Sigmoid colon (tissue), 7 donors: ENCODE measurements at places on chromosomes 13 and 19.

- peak; percentile 88 for DNase-seq
Observed at GRCh38 chr19:1028062-1028926, 1.9 kb downstream of the CNN2 start.

DNA sequence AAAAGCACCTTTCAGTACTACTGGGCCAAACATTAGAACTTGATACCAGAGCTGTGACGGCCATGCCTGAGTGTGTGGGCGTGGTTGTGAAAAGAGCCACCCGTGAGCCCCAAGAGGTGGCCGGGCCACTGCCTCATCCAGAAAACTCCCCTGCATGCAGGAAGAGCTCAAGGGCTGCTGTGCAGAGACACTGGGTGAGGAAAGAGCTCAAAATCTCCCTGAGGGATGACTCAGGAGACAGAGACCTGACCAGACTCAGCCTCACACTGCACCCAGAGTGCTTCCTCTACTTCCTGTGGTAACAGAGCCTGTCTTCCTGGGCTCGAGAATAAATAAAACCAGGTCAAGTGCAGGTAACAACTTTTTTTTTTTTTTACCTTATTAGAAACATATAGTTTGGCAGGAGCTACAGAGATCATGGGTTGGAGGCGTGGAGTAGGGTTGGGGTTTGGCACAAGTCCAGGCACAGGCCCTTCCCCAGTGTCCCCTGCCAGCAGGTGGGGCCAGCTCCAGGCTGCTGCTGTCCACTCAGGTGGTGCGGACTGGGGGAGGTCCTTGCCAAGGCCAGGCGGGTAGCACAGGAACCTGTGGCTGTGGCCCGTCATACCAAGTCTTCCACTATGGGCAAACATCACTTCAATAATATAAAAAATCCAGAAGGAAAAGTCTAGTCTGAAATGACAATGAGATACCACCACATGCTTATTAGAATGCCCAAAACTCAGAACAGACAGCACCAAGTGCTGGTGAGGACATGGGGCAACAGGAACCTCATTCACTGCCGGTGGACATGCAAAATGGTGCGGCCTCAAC, 25.5 kb downstream of the ELL start:
- DNase-seq = no peak

GRCh38 chr13:112248862-112249592, 127.1 kb upstream of the SPACA7 start:
- no peak for DNase-seq

GRCh38 chr13:24995225-24995804, 100.6 kb upstream of the PABPC3 start:
- peak; percentile 77 for DNase-seq

- no peak for DNase-seq
Observed at GRCh38 chr13:99105160-99105559, 95.5 kb upstream of the UBAC2 start.

DNA sequence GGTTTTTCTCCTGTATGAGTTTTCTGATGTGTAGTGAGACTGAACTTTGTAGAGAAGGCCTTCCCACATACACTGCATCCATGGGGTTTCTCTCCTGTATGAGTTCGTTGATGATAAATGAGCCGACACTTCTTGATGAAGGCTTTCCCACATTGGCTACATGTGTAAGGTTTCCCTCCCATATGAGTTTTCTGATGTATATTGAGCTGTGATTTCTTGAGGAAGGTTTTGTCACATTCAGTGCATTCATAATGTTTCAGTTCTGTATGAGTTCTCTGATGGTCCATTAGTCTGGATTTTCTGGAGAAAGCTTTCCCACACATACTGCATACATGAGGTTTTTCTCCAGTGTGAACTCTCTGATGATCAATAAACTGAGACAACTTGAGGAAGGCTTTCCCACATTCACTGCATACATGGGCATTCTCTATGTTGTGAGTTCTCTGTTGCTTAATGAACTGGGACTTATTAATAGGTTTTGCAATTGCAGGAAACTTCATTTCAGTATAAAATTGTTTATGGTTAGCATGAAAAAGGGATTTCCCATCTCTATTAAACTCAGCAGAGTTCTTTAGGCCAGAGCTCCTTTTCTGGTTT, 7.5 kb upstream of the ZNF350 start:
- DNase-seq = no peak

GRCh38 chr19:7506385-7507328, 9.2 kb upstream of the ZNF358 start:
- peak; percentile 82 for DNase-seq

GRCh38 chr13:24284889-24285565, 24.4 kb upstream of the C1QTNF9 start:
- DNase-seq = no peak

GRCh38 chr19:50275577-50276368, 53.4 kb downstream of the KCNC3 start:
- no peak for DNase-seq

DNA sequence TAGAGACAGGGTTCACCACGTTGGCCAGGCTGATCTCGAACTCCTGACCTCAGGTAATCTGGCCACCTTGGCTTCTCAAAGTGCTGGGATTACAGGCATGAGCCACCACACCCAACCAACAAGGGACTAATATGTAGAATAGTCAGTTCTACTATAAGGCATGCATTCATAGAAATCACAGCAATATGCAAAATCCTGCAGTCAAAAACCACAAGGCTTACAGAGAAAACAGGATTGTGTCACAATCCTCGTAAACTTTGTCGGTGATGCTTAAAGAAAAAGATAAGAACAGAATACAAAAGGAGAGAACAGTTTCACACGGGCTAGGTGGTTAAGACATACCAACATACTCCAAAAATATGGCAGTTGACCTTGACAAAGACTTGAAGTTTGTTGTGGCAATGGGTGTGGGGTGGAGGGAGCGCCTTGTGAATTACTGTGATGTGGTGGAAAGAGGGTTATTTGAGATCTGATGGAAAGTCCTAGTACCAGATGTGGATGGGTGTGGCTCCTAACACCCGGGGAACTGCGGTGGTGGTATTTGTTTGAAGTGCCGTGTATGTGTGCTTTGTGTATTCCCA, 12.4 kb downstream of the NOSIP start:
- no peak for DNase-seq

GRCh38 chr19:2532252-2533071, 56.5 kb downstream of the GADD45B start:
- DNase-seq = no peak

DNA sequence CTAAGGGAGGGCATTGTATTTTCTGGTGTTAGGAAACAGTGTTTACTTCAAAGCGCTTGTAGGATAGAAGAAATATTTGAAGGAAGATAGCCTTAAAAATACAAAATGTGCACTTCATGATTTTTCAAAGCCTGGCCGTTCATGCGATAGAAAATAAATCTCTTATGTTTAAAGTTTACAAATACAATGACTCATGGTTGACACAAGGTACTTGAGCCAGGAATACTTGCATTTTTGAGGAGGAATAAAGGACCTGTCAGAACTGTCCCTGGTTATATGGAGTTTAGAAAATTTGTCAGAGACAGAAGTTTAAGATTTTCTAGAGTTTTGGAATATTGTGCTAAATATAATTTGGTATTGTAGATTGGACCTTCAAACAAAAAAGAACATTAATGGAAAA, 1223.2 kb upstream of the SLC10A2 start:
- no peak for DNase-seq

- DNase-seq = no peak
Observed at GRCh38 chr19:5338656-5339197, 1.9 kb downstream of the PTPRS start.

DNA sequence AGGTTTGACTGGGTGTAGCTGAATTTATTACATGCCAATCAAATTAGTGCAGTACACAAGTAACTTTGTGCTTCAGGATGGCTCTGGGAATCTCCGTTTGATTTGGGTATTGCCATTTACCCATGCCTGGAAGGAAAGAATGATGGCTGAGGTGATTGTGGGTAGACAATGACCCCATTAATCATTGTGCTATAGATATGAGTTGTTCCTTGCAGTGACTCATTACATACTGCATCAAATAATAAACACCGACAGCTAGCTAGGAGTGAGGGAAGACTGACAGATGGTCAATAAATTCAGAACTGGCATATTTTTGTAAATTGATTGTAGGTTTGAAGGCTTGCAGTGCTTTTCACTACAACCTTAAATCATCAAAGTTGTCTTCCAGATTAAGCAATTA, 1069.5 kb downstream of the DIAPH3 start:
- DNase-seq = no peak

- no peak for DNase-seq
Observed at GRCh38 chr13:100633461-100633860, 41.1 kb downstream of the TMTC4 start.

GRCh38 chr13:30690282-30691188, 44.8 kb upstream of the ALOX5AP start:
- DNase-seq = peak; percentile 90

GRCh38 chr19:18708452-18709231, 25.2 kb downstream of the CRTC1 start:
- no peak for DNase-seq

DNA sequence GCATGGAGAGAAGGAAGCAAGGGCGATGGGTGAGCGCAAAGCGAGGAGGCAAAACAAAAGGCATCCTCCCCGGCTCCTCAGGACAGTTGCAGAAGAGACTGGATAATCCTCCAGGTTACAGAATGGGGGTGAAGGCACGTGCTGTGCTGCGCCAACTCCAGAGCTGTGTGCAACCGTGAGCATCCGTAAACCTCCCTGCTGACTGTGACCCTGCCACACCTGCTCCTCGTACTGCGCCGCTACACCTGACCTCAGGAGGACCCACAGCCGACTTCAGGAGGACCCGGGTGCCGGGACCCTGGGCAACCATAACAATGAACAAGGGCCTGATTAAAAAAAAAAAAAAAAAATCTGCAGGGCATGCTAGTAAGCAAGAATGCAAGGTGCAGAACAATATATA, 68.7 kb downstream of the SLC7A1 start:
- DNase-seq = no peak

- DNase-seq = no peak
Observed at GRCh38 chr13:76758257-76758656, 127.9 kb downstream of the KCTD12 start.

GRCh38 chr13:87894059-87894458, 222.9 kb downstream of the SLITRK5 start:
- DNase-seq = no peak

DNA sequence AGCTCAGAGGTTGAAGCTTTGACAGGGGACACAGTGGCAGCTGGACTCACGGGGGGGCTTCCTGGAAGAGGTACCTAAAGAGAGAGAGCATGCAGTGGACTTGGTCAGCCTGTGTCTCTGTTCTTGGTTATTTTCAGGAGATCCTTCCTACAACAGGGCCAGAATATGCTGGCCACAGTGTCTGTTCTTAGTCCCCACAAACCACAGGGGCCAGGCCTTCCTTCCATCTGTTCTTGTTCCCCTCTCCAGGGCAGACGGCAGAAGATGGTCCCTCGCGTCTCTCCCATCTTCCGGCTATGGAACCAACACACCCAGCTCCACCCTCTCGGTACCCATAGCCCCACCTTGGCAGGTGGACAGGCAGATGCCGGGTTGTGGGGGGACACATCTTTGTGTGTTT, 24.8 kb downstream of the MAST3 start:
- no peak for DNase-seq

- DNase-seq = no peak
Observed at GRCh38 chr13:54183166-54183565, 1154.6 kb downstream of the OLFM4 start.

DNA sequence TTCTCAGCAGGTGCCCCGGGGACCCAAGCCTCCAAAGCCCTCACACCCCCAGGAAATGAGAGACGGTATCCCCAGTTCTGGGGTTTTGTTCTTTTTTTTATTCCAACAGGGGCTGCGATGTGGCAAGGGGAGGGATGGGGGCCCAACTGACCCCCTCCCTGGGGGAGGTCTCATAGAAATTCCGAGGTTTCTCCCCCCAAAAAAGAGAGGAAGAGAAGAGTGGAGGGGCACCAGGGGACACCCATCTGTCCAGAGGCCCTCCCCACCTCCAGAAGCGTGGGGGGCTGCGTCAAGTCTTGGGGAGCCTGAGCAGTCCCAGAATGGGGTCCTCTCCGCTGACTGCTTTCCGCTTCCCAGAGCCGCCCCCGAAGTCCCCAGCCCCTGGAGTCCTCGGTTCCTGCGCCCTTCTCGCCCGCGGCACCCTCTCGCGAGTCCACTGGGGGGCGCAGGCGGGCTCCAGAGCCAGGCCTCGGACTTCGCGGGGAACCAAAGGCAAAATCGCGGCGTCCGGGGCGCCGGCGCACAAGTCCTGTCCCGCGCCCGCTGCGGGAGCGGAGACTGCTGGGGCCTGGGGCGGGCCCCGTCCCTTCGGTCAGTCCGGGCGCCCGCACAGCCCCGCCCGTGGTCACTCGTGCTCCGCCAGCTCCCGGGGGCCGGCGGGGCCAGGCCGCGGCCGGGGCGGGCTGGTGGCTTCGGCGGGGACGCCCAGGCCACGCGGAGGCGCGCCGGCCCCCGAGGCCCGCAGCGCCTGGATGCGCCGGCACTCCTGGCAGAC, 4.4 kb upstream of the ATP1A3 start:
- DNase-seq = no peak

GRCh38 chr13:73671732-73672131, 462.5 kb downstream of the KLF12 start:
- no peak for DNase-seq

GRCh38 chr13:45269204-45269603, 68.4 kb upstream of the KCTD4 start:
- no peak for DNase-seq

- DNase-seq = no peak
Observed at GRCh38 chr13:73110814-73111213, 52.0 kb downstream of the KLF5 start.

DNA sequence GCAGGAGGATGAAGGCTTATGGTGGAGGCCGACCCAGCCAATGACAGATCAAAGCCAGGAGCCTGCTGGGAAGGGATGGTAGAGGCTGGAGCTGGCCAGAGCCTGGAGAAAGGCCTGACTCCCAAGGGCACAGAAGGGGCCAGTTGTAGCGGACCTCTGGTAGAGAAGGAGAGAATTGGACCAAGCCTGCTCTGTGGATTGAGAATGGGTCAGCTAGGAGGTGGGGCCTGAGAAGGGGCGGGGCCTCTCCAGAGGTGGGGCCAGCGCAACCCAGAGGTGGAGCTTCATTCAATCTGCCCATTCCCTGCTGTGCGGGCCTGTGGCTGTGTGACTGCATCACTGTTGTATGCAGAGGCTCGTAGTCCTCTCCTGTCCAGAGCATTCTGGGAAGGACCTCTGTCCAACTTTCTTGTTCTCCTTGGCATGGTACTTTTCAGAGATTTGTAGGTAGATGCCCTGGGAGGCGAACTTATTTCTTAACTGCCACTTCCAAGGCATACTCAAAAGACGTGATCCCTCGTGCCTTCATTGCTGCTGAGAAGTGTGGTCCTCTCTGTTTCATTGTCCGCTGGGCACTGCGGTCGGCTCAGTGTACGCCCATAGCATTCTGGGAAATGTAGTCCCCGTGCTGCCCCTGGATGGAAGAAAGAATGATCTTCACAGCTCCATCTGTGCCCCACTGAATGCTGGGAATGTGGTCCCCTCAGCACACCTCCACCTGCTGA, 6.7 kb downstream of the GRIN2D start:
- peak; percentile 67 for DNase-seq

- no peak for DNase-seq
Observed at GRCh38 chr13:80196756-80197155, 144.2 kb downstream of the SPRY2 start.

- DNase-seq = no peak
Observed at GRCh38 chr19:43286786-43287185, 17.5 kb upstream of the PSG9 start.

- DNase-seq = no peak
Observed at GRCh38 chr13:91111476-91112200, 235.8 kb upstream of the MIR17HG start.
